ENCODE measurements at places on chromosomes 7 and 10.
A peak's percentile ranks its signal among the peaks of the same experiment; 100 is the strongest.

DNA sequence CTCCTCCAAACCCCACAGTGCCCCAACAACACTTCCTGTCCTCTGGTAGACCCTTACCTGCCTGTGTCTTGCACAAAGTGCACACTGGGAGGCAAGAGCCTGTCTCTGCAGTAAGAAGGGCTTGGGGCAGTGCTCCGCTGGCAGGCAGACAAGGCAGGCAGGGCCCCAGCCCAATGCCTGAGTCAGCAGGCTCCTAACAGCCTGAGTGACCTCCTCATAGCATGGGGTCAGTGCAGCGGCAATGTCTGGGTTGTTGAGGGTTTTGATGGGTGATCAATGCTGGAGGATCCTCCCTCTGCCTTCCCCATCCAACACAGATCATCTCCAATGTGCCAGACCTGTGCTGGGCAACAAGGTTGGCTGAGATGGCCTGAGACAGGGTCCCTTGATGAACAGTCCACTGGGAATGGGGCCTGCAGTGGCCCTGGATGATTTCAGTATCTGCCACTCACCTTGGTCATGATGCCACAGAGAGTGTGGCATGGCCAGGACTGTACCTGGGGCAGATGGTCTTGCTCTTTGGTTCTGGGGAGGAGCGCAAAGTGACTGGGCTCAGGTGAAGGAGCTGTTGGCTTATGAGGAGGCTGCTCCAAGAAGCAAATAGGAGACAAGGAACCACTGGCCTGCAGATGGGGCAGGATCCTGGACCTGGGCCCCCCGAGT is 55.6 kb upstream of the CAMK2B start:
- peak; percentile 25 for DNase-seq

DNA sequence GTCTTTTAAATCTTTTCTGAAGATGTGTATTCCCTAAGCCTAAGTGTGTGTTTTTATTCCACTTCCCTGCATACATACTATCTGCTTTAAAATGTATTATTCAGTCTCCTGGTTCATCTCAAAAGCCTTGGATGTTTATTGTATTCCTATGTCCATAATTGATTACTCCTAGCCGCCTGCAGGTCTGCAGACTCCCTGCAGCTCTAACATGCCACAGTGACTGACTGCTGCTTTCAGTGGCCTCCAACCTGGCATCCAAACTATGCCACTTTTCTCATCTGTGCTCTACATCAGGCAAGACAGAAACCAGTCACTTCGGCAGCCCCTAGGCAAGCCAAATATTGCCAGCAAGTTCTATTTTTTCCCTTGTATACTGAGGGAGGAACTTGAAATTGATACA is 81.7 kb downstream of the ABCA13 start:
- peak; percentile 36 for DNase-seq

DNA sequence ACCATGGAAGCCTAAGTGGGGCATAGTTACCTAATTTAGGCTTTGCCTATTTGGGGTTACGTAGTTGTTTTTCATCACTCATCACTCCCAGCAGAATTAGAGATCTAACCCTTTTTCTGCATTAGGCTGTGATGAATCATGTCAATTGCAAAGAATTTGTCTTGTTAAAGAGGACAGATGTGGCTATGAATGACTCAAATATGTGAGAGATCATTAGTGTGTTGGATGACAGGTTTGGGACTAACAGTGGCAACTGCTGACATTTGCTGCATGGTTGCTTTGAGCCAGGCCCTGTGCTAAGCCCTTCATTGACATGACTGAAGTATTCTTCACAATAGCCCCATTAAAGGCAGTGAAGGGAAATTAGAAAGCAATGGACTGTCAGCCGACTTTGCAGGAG is 83.4 kb upstream of the BMPER start:
- DNase-seq: no peak

GRCh38 chr10:97974100-97974499 is 56.3 kb downstream of the CRTAC1 start:
- DNase-seq: no peak

DNA sequence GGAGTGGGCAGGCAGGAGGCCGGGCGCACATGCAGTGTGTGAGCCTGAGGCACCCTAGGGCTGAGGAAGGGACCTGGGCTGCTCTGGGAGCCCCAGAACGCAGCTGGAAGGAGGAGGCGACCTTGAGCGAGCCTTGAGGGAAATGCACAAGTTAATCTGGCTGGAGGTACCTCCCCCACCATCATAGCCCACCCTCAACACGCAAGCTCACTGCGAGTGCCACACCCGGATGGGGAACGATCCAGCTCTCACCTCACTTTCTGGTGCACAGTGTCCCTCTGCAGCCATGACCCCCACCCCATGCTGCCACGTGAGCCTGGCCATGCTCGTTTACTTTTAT is 162.4 kb upstream of the PPP2R2D start:
- DNase-seq: no peak

GRCh38 chr10:130491011-130491692 is 355.0 kb downstream of the GLRX3 start:
- no peak for DNase-seq

DNA sequence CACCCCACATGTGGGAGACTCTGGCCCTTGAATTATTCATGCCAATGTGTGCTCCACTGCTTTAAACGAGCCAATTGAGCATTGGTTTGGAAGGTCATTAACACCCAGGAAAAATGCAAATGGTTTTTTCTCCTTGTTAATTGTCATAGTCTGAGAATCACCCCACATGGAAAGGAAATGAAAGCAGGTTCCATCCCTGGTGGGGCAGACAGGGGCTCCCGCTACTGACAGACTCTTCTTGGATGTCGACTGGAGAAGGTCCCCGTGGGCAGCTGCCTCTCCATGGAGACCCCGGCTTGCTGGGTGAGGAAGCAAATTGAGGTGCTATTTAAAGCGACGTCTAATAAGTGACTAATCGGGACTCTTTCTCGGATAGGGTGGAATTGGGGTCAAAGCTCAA is 32.0 kb upstream of the EN2 start:
- DNase-seq: no peak

GRCh38 chr7:115005953-115006352 is 84.1 kb downstream of the MDFIC start:
- peak; percentile 77 for DNase-seq

DNA sequence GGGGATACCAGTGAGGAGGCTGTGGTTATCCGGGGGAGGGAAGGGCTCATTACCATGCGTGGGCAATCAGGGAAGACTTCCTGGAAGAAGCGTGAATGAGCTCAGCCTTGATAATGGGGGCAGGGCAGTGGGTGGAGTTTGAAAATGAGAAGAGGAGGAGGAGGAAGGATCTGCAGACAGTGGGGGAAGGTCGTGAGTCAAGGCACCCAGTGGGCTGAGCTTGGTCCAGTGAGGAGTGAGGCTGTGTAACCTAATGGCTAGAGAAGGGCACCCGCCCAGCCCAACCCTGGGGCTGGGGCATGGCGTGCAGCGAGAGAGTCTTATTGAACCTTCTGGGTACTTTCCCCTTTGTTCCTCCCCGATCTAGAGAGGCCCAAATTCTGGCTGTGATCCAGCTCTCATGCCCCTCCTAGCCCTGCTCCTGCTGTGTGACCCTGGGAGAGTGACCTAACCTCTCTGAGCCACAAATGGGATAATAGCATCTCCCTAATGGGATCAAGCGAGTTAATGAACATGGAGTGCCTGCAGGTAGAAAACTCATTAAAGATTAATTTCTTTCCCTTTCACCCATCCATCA is 31.5 kb downstream of the CLIP2 start:
- DNase-seq: no peak

GRCh38 chr10:66321723-66322665 is 603.8 kb upstream of the LRRTM3 start:
- DNase-seq: no peak

GRCh38 chr7:66946545-66946944 is 25.5 kb downstream of the TMEM248 start:
- no peak for DNase-seq

DNA sequence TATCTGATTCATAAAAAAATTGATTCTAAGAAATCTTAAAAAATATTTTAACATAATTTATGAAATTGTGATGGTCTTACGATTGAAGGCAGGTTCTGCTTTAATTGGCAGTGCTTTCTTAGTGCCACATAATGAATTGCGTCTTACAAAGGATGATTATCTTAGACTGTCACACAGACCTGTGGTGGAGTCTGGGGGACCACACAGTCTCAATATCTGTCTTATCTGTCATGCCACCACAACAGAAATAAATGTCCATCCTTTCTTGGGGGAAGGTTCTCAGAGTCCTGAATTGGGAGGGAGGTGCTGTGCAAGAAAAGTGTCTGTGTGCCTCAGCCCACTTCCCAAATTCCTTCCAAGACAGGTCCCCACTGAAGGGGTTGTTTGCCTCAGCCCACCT is 34.0 kb downstream of the ZDHHC6 start:
- DNase-seq: no peak

All from H9 (cell line).